G401 (cell line): ENCODE measurements at places on chromosomes 1 and 21. TPM values are rescaled to one million over a fixed set of nuclear protein-coding genes. Genes with fewer than 3 reads are reported as not detected.

WNT9A gene
- total RNA-seq, result 1.2 and 2.7 TPM in 2 replicates

EFCAB7 gene
- 4.6 and 7.6 TPM in 2 replicates for total RNA-seq

DRAXIN gene
- total RNA-seq, result 0.14 and 1.4 TPM in 2 replicates

CR1L gene
- not detected in 2 replicates for total RNA-seq

CHRNB2 gene
- not detected in 2 replicates for total RNA-seq
